ENCODE measurements at places on chromosomes 11 and 22. TPM values are rescaled to one million over a fixed set of nuclear protein-coding genes. Genes with fewer than 3 reads are reported as not detected.

GRCh38 chr11:6604790-6605189 lies 1.2 kb downstream of the ILK start:
- no peak for DNase-seq

- no peak for DNase-seq
These were observed 61.1 kb downstream of the GGTLC2 start for GRCh38 chr22:22705328-22706100.

- no peak for DNase-seq
These were observed 91.7 kb downstream of the KCNQ1 start for GRCh38 chr11:2536440-2536989.

- peak; percentile 45 for DNase-seq
These were observed 626 bp downstream of the FLRT1 start for GRCh38 chr11:64036087-64037026.

Gene LRP4
- 28.3 TPM for polyA plus RNA-seq

All from renal cortex interstitium (tissue), 15 donors.